ENCODE measurements at places on chromosomes 2 and 18.

GRCh38 chr18:27004056-27004829 is 138.7 kb upstream of the AQP4 start:
- no peak for DNase-seq

GRCh38 chr2:42060718-42061619 is 13.1 kb downstream of the PKDCC start:
- no peak for DNase-seq

- DNase-seq: no peak
Measured at GRCh38 chr2:225027061-225027762, 15.1 kb downstream of the DOCK10 start.

GRCh38 chr2:203105996-203106395 is 91.3 kb downstream of the NBEAL1 start:
- no peak for DNase-seq

GRCh38 chr2:28566521-28567041 is 70.7 kb downstream of the PLB1 start:
- peak; percentile 79 for DNase-seq

DNA sequence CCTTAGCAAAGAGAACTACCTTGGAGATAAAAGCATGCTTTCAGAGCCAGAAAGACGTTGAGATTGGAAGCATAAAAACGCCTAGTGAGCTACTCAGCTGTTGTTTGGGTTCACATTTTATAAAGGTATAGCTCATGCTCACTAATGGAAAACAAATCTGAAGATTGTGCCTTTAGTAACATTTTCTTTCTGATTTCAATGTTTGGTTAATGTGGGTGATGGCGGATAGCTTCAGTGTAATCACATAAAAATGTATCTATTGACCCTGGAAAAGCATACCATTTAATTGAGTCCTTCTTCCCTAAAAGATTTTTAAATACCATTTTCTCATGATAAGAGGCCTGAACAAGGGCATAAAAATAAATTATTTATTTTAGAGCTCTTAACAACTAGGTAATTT is 73.4 kb downstream of the DTNA start:
- no peak for DNase-seq
